Stimulated activated memory B cell treated with anti-CD40 and anti-IgM and Interleukin-4, amounts not matched to agents 10 μg/mL and 1 μg/mL and 100 μg/mL, for 72 hours (primary cell): ENCODE measurements at places on chromosomes 5 and 9.
A peak's percentile ranks its signal among the peaks of the same experiment; 100 is the strongest.

DNA sequence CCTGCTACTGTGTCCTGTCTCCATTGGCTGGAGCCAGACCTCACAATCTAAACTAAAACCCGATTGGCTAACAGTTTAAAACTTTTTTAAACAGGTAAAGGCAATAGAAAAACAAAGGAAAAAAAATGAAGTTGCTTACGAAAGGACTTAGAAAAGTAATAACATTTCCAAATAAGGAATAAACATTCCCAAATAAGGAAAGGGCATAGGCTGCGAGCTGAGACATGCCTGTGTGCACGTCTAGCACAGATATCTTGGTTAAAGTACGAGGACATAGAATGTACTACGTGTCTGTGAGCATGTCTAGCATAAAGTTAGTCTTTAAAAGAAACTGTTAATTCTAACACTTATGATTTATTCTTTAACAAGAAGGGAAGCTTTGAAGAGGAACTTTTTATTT lies 15.3 kb upstream of the FAM120A start:
- H3K27ac ChIP-seq, result no peak overlapping the region
- peaks cover 9% of the 10 kb centered on the region for H3K36me3 ChIP-seq
- no peaks in the 10 kb centered on the region for H3K27me3 ChIP-seq
- peaks cover 6% of the 10 kb centered on the region for H3K4me1 ChIP-seq

- no peaks in the 10 kb centered on the region for H3K4me1 ChIP-seq
- no peak overlapping the region for H3K4me3 ChIP-seq
- H3K36me3 ChIP-seq, result peaks cover 42% of the 10 kb centered on the region
- no peak for ATAC-seq
Observed at GRCh38 chr5:14734396-14734795, 69.9 kb downstream of the OTULIN start.

DNA sequence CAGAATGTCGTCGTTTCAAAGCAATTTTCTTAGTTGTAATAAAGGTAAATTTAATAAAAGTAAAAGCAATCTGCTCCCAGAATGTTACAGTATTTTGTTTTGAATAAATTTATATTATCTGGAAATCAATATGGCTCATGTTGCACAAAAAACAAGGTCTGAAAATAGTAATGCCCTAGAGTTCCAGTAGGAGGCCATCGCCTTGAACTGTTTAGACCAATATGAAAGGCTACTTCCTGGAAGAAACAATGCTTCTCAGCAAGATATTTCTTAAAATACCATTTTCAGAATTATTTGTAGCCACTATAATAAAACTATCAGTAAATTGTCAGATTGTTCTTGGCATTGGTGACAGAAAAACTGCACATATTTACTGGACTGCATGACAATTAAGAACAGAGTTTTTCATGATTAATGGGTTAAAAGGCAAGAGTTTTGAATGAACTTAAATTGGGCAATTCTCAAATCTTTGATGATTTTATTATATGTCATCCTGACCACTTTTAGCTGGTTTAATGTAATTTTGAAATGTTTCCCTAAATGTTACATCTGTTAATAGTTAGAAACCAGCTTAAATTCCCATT lies 153.2 kb downstream of the COMMD10 start:
- ATAC-seq, result no peak
- no peaks in the 10 kb centered on the region for H3K27me3 ChIP-seq
- H3K36me3 ChIP-seq, result peaks cover 58% of the 10 kb centered on the region
- no peak overlapping the region for H3K4me3 ChIP-seq
- H3K4me1 ChIP-seq, result no peaks in the 10 kb centered on the region
- H3K27ac ChIP-seq, result no peak overlapping the region

DNA sequence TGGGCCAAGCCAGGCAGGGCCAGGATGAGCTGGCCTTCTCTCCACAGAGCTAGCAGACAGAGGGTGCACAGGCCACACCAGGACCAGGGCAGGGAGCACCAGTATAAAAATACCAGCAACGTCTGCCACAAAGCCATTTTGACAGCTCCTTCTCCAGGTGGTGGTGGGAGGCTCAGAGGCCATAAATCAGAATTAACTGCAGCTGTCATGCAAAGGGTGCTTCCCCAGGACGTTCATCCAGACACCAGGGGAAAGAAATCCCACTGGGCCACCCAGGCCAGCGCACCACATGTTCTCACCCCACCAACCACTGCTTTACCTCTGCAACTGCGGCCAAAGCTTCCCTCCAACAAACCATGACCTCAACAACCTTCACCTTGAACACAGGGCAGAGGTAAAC lies 403.7 kb upstream of the TRPC7 start:
- H3K36me3 ChIP-seq, result no peaks in the 10 kb centered on the region
- no peak overlapping the region for H3K27ac ChIP-seq
- ATAC-seq, result no peak
- no peaks in the 10 kb centered on the region for H3K4me1 ChIP-seq
- no peaks in the 10 kb centered on the region for H3K27me3 ChIP-seq

- H3K27me3 ChIP-seq, result peaks cover 68% of the 10 kb centered on the region
- ATAC-seq, result no peak
- peaks cover 14% of the 10 kb centered on the region for H3K4me1 ChIP-seq
- no peaks in the 10 kb centered on the region for H3K36me3 ChIP-seq
- H3K4me3 ChIP-seq, result no peak overlapping the region
- H3K27ac ChIP-seq, result no peak overlapping the region
Observed at GRCh38 chr5:140035881-140036280, 7.2 kb downstream of the NRG2 start.

DNA sequence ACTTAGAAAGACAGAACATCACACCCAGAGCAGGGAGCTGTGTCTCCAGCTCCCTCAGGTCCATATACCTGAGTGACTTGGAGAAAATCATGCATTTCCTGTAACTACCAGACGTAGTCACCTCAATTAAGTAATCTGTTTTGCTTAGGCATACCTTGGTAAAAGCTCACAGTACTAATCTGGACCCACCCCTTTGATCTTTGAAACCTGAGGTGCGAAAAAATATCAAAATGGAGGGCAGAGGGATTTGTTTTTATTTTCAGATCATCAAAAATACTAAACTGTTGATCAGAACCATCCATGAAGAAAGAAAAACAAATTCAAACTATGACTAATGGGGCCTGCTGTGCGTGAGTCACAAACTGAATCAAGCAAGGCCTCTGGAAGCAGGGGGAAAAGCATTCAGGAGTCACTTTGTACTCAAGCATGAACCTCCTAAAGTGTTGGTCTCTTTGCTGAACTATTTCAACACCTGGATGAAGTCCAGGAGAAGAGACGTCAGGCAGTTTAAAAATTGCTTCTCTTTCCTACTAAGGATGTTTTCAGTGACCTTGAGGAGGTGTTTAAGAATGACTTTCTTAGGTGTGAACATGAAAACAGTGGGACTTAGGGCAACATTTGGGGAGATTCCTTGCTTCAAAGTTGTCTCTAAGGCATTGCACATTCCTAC lies 76.3 kb downstream of the MUSK start:
- ATAC-seq, result no peak
- H3K36me3 ChIP-seq, result no peaks in the 10 kb centered on the region
- no peak overlapping the region for H3K4me3 ChIP-seq
- H3K27ac ChIP-seq, result no peak overlapping the region
- H3K4me1 ChIP-seq, result no peaks in the 10 kb centered on the region
- no peaks in the 10 kb centered on the region for H3K27me3 ChIP-seq

- H3K4me3 ChIP-seq, result no peak overlapping the region
- H3K36me3 ChIP-seq, result no peaks in the 10 kb centered on the region
- no peaks in the 10 kb centered on the region for H3K4me1 ChIP-seq
Observed at GRCh38 chr9:15711931-15712330, 159.1 kb downstream of the CCDC171 start.

GRCh38 chr5:40312205-40312604 lies 367.5 kb upstream of the PTGER4 start:
- no peak overlapping the region for H3K4me3 ChIP-seq
- ATAC-seq, result no peak
- H3K27ac ChIP-seq, result no peak overlapping the region
- H3K4me1 ChIP-seq, result peaks cover 4% of the 10 kb centered on the region
- H3K27me3 ChIP-seq, result no peaks in the 10 kb centered on the region
- H3K36me3 ChIP-seq, result no peaks in the 10 kb centered on the region

- ATAC-seq, result no peak
- H3K4me1 ChIP-seq, result peaks cover 55% of the 10 kb centered on the region
- peak overlapping the region; percentile 74 for H3K27ac ChIP-seq
- peaks cover 46% of the 10 kb centered on the region for H3K36me3 ChIP-seq
Observed at GRCh38 chr9:109101202-109101595, 18.5 kb downstream of the TMEM245 start.

DNA sequence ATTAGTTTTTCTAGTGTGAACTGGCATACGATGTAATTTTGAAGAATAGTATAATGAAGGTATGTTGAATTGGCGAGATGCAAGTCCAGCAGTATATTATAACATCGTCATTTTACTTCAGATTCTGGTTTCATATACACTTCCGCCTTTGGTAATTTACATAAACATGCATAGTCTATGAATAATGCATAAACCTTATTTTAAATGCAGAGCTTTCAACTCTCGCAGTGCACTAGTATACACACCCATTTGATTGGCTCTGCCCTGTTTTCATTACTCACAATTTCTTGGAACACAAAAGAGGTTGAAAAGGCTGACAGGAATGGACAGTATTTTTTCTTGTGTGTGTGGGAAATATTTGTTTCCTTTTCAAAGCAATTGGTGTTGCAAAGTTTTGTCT lies 128.9 kb upstream of the CCNH start:
- no peaks in the 10 kb centered on the region for H3K27me3 ChIP-seq
- no peaks in the 10 kb centered on the region for H3K4me1 ChIP-seq
- H3K27ac ChIP-seq, result no peak overlapping the region

GRCh38 chr5:38888041-38888440 lies 42.2 kb downstream of the OSMR start:
- no peaks in the 10 kb centered on the region for H3K4me1 ChIP-seq
- no peaks in the 10 kb centered on the region for H3K36me3 ChIP-seq
- no peak overlapping the region for H3K27ac ChIP-seq
- no peak for ATAC-seq
- peaks cover 33% of the 10 kb centered on the region for H3K27me3 ChIP-seq

DNA sequence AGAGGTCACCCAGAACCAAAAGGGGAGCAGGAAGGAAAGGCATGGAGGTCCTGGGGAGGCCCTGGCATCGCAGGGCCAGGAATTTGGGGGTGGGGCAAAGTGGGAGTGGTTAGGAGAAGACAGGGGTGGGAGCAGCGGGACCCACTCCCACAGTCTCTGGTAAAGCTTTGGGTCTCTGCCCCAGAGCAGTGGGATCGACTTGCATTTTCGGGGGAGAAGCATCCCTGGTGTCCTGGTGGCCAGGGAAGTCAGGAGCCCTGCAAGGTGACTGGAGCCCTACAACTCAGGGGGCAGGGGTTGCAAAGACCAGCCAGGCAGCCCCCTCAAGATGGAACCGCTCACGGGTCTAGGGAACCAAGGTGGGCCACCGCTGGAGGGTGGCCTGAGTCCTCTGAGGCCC lies 22.4 kb upstream of the GTF3C5 start:
- H3K4me3 ChIP-seq, result no peak overlapping the region
- no peak for ATAC-seq
- no peaks in the 10 kb centered on the region for H3K4me1 ChIP-seq
- H3K27ac ChIP-seq, result no peak overlapping the region
- H3K36me3 ChIP-seq, result no peaks in the 10 kb centered on the region

DNA sequence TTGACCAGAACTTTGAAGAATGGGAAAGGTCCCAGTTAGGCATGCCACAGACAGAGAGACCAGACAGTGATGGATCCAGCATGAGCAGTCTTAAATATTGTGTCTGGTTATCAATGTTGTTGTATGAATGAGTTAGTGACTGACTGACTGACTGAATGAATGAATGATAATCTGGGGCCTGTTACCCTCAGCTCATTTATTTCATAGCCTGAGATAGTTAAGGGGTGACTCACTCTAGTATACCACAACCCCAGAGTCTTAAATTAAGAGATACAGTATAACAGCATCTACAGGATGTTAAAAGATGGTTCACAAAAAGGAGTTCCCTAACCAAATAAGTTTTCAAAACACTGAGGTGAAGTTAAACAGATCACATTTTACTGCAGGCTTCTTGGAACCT lies 133.5 kb downstream of the SGCD start:
- no peak for ATAC-seq
- H3K36me3 ChIP-seq, result no peaks in the 10 kb centered on the region
- H3K27ac ChIP-seq, result no peak overlapping the region
- H3K4me3 ChIP-seq, result no peak overlapping the region
- H3K27me3 ChIP-seq, result no peaks in the 10 kb centered on the region
- H3K4me1 ChIP-seq, result no peaks in the 10 kb centered on the region

DNA sequence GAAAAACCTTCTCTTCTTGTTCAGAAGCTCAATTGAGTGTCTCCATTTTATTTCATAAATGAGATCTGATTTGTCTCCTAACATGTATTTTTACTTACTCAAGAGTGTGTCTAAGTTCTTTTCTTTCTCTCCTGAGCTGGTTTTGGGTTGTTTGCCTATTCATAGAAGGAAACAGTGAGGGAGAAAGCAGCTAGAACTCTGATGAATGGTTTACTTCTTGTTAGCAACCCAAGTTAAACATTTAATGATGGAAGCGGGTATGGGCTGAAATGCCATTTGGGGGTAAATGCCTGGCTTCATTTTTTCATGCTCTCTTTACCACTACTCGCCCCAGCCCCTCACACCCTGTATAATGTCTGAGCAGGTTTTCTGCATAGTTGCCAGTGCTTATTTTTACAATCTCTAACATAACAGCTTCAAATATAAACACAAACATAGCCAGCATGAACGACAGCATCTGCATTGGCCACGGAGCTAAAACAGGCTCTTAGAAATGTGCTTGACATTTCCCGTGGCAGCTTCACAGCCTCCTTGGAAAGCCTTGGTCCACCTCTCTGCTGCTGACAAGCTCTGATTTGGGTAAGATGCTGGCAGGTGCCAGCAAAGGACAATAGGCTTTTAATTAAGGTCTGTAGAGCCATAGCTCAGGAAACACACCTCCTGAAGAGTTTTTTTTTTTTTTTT lies 321.1 kb downstream of the ARHGEF28 start:
- H3K27ac ChIP-seq, result no peak overlapping the region
- no peak for ATAC-seq
- no peaks in the 10 kb centered on the region for H3K27me3 ChIP-seq
- H3K4me3 ChIP-seq, result no peak overlapping the region

- peaks cover 54% of the 10 kb centered on the region for H3K27me3 ChIP-seq
- no peak for ATAC-seq
- peak overlapping the region; percentile 36 for H3K27ac ChIP-seq
- H3K4me1 ChIP-seq, result peaks cover 21% of the 10 kb centered on the region
- no peaks in the 10 kb centered on the region for H3K36me3 ChIP-seq
Observed at GRCh38 chr9:136587944-136588662, 42.3 kb upstream of the NOTCH1 start.

GRCh38 chr9:127539259-127539981 lies 72.7 kb upstream of the STXBP1 start:
- peaks cover 19% of the 10 kb centered on the region for H3K27me3 ChIP-seq
- H3K4me1 ChIP-seq, result no peaks in the 10 kb centered on the region
- no peak for ATAC-seq
- no peak overlapping the region for H3K27ac ChIP-seq
- H3K36me3 ChIP-seq, result no peaks in the 10 kb centered on the region
- H3K4me3 ChIP-seq, result no peak overlapping the region
